ENCODE measurements at places on chromosomes 6 and 20. TPM values are rescaled to one million over a fixed set of nuclear protein-coding genes. Genes with fewer than 3 reads are reported as not detected.

- no peak for DNase-seq
Measured at GRCh38 chr6:155126727-155127439, 131.8 kb downstream of the TIAM2 start.

DNA sequence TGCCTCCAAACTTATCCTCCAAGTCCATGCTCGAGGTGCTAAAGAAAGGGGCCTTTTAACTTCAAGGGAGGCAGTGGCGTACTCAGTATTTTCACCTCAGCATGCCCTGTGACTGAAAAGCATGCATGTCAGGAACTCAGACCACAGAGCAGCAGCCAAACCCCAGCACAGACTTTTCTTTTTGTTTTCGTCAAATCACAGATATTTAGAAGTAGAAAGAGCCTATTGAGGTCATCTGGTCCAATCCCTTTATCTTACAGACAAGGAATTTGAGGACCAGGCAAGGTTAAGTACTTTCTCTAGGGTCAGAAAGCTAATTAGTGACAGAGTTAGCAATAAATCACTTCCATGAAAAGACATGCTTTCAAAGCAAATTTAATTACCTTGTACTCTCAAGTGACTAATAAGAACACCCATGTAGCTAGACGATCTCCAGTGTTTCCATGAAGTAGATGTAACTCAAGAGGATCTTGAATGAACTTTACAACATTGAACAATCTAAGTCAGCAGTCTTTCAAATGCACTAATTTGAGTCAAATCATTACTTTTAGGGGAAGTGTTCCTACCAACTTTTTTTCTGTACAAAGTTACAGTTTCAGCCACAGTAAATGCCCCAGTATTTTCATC, 35.9 kb downstream of the MOXD1 start:
- no peak for DNase-seq

Gene TPMT
- 12.2 TPM for total RNA-seq

Gene TBCC
- 10.2 TPM for total RNA-seq

DNA sequence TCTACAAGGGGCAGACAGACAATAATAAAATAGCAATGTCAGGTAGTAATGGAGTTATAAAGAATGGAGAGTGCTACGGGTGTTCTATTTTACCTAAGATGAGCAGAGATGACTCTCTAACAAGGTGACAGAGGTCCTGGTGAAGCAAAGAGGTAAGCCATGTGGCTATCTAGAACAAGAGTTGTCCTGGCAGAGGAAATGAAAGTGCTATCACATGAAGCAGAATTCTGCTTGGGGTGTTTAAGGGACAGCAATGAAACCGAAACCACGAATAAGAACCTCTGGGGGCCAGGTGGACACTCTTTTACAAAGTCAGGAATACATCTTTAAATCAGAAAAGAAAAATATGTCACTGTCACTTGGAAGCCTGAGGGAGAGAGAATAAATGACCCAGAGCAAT, 37.9 kb upstream of the IRAK1BP1 start:
- no peak for DNase-seq

Gene RGS17
- 0.05 TPM for total RNA-seq

DNA sequence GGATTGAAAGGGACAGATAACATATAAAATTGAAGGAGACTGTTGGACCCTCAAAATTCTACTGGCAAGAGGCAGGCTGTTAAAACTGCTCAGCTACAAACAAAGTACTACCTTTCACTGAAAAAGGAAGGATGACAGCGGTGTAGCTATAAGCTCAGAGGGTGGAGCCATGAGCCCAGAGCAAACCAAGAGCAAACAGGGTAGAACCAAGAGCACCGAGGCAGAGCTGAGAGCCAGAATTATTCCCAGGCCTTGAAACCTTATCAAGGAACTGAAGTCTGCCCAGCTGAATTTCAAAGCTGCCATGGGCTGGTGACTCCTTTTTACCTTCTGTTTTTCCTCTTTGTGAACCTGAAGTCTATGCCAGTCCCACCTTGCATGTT, 74.7 kb upstream of the SLC4A11 start:
- DNase-seq, result no peak

- no peak for DNase-seq
Measured at GRCh38 chr20:56540415-56540814, 7.4 kb downstream of the FAM209B start.

GRCh38 chr6:136757150-136757549, 35.1 kb downstream of the MAP3K5 start:
- DNase-seq, result no peak

GRCh38 chr20:63178889-63179686, 36.8 kb downstream of the YTHDF1 start:
- no peak for DNase-seq

Gene COQ3
- 39.7 TPM for total RNA-seq

Gene NHLRC1
- 1.2 TPM for total RNA-seq

GRCh38 chr6:4316867-4317400, 181.6 kb upstream of the ECI2 start:
- DNase-seq, result peak; percentile 49

DNA sequence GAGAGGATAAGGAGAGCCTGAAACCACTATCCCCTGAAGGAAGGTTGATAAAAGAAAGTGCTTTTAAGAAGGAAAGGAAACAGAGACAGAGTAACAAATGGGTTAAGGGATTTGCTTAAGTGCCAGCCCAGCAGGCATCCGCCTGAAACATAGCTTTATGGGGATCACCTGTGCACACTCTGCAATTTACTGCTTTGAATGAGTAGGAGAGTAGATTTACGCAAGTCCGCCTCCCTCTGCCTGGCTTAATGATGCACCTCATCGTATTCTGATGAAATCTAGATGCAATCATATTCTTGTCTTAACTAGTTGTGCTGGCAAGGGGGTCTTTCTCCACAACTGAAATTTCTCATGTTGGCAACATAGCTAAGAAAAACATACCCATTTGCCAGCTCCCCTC, 101.1 kb upstream of the ID4 start:
- DNase-seq, result no peak

GRCh38 chr6:44672841-44673240, 285.3 kb downstream of the CDC5L start:
- no peak for DNase-seq

GRCh38 chr6:143349530-143349929, 101.0 kb downstream of the ADAT2 start:
- no peak for DNase-seq

- no peak for DNase-seq
Measured at GRCh38 chr6:20747991-20748390, 213.7 kb downstream of the CDKAL1 start.

Gene TGM3
- total RNA-seq, result not detected

DNA sequence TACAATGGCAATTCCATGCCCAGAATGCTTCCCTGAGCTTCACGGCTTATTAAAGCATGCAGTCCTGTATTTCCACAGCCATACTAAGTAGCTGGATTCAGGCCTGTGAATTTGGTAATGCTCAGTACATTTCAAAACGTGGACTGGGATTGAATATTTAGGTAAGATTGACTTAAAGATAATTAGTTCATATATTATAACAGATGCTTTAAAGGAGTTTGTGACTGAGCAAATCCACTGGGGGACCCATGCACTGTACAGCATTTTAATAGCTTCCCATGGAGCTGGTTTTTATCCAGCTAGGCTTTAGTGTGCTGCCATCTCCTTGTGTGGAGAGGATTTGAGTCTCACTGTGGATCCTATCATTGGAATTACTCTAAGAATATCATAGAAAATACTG, 420.9 kb upstream of the FLRT3 start:
- no peak for DNase-seq

- no peak for DNase-seq
Measured at GRCh38 chr20:8633366-8633765, 435.5 kb upstream of the PLCB4 start.

Gene DTD1
- 12.4 TPM for total RNA-seq

Gene RIPOR3
- 8.1 TPM for total RNA-seq

Gene CDH26
- total RNA-seq, result 1.6 TPM

- no peak for DNase-seq
Measured at GRCh38 chr20:42610070-42610469, 579.6 kb downstream of the PTPRT start.

Gene BCL2L1
- total RNA-seq, result 48.7 TPM

DNA sequence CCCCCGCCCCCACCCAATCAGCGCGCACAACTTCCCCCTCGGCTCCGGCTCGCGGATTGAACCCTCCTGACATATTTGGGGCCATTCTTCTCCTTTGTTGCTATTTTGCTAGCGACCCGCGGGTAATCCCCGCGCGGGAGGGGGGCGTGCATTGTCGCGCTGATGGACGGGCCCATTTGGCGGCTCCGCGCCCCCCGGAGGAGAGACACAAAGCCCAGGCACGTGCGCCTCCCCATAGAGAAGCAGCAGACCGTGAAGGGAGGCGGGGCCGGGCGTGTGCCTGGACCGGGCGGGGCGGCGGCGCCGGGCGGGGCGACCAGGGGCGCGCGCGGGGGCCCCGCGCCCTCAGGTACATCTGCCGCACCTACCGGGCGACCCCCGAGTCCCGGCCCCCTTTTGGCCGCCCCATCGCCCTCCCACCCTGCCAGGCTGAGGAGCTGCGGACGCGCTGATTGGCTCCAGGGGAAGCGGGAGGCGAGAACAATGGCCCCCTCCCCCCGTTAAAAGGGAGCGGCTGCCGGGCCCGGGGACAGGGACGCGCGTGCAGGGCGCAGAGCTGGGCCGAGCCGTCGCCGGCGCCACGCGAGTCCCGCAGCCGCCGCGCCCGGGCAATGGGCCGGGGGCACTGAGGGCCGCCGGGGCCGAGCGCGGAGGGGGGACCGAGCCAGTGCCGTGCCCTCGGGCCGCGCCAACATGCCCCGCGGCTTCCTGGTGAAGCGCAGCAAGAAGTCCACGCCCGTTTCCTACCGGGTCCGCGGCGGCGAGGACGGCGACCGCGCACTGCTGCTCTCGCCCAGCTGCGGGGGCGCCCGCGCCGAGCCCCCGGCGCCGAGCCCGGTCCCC, at the start of gene INSM1:
TSS of gene INSM1 (plus strand) at position 530 of the 843 bp plus-strand sequence. CDS start at position 694, 164 bp downstream.
- DNase-seq, result no peak

- DNase-seq, result no peak
Measured at GRCh38 chr20:11844691-11845090, 73.0 kb upstream of the BTBD3 start.

DNA sequence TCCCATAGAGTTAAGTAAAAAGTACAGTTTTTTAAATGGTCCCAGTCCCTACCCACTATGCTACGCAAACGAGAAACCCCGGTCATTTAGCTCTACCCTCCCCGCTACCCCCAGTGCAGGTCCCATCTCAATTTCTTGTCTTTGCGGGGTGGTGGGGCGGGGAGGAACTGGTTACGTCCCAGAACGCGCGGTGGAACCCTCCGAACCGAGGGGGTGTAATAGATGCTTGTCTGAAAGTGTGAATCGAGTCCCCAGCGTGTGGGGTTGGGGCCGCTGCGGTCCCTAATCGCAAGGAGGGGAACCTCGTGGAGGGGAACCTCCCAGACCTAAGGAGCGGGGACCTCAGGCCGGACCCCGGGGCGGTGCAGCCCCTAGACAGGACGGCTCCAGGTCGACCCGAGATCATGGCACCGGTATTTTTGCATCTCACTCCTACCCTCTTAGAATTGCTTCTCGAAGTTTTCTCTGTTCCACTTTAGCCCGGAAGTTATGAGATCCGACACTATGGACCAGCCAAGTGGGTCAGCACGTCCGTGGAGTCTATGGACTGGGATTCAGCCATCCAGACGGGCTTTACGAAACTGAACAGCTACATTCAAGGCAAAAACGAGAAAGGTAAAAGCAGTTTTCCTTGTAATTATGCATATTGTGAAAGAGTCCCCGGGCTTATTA, 779 bp downstream of the HEBP2 start:
- DNase-seq, result peak; percentile 50
